CD8-positive, alpha-beta memory T cell (primary cell): ENCODE measurements at places on chromosomes 4 and X. TPM values are rescaled to one million over a fixed set of nuclear protein-coding genes. Genes with fewer than 3 reads are reported as not detected.

The NAA11 gene
- total RNA-seq, result not detected

The VCX2 gene
- total RNA-seq, result not detected

The DRP2 gene
- 0.18 TPM for total RNA-seq

GRCh38 chr4:42302348-42302747, 94.9 kb upstream of the SHISA3 start:
- no peak for DNase-seq

GRCh38 chrX:131704136-131704695, 160.3 kb downstream of the OR13H1 start:
- DNase-seq, result peak; percentile 86
